ENCODE measurements at places on chromosomes 11 and 22.
A peak's percentile ranks its signal among the peaks of the same experiment; 100 is the strongest.

- no peak for DNase-seq
Measured at GRCh38 chr22:48310289-48310688, 1517.4 kb downstream of the BRD1 start.

DNA sequence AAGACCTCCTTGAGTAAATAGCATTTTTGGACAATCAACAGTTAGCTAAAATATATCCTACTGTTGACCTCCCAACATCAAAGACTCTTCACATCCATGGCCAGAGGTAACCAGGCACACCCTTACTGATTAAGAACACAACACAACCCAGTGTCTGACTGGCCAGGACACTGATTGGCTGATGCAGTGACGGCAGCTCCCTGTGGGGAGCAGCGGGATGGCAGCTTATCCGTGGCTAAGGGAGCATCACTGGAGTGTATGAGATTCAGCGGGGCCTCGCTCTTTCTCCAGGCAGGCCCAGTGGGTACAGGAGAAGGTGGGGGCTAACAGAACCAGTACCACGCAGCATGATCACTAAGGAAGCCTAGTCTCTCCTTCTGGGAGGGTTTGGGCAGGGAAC is 10.3 kb upstream of the IL2RB start:
- no peak for DNase-seq

GRCh38 chr22:44331881-44332714 is 19.3 kb upstream of the SHISAL1 start:
- no peak for DNase-seq

GRCh38 chr11:535210-535518 is 212 bp downstream of the HRAS start:
- DNase-seq = no peak

GRCh38 chr11:65537620-65538231 is 12.8 kb downstream of the SCYL1 start:
- DNase-seq = no peak

GRCh38 chr11:92376146-92376599 is 151.6 kb downstream of the FAT3 start:
- peak; percentile 84 for DNase-seq

DNA sequence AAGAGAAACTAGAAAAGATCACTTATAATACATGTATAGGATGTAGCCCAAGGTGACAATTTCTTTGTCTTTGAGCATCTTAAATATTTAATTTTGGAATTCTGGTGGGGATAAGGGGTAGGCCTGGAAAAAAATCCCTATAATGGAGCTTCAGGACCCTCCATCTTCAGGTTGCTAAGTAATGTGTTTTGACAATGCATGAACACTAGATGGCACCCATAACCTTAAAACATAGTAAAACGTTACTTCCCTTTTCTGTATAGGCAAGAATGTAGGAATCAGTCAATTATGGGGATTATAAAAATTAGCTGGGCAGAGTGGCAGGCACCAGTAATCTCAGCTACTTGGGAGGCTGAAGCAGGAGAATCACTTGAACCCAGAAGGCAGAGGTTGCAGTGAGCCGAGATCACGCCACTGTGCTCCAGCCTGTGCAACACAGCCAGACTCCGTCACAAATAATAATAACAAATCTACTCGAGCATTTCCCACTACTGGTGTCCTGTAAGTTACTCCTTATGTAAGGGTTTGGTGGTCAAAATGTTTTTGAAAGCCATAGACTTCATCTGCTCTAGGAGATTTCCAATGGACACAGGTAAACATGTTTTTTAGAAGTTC is 541.9 kb upstream of the CCDC90B start:
- peak; percentile 69 for DNase-seq

DNA sequence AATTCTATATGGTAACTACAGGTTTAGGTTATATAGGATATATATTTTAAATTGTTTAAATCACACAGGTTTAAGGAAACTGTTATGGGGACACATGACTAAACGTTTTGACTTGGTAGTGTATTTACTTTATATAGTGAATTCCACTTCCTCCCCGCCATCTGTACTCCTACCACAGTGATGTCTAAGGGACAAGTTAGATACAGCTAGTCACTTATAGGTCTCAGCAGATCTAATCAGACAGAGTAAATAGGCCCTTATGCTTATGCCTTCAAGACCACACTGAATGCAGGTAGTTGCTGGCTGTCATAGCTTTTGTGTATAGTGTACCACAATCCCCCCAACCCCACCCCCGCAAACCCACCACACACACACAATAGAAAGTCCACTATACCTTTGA is 8.2 kb downstream of the SESN3 start:
- no peak for DNase-seq

- DNase-seq = peak; percentile 20
Measured at GRCh38 chr11:109604481-109605400, 182.8 kb downstream of the C11orf87 start.

DNA sequence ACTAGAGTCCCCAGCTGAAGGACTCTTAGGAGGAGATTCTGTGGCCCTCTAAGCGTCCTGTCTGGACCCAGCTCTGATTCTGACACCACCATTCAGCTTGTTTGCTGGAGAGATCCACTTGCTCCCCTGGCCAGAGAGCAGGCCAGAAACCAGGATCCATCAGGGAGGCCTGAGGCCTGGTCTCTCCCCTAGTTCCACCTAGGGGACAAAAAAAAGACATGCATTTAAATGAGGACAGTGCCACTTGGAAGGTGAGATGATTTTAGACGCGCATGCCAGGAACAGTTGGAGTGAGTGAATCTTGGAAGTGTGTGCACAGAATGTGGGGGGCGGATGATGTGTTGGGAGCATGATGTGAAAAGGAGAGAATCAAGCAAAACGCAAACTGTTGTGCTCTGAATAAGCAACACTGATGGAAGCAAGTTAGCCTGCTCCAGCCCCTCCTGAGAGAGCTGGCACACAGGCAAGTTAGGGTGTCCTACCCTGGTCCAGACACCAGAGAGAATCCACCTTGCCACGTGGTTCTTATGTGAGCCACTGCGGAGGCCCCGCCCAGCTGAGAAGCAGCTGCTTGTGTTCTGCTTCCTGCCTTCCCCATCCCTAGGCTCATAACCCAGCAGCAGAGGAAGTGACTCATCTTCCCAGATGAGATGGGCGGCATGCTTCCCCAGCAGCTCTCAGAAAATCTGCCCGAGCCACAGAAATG is 8.0 kb upstream of the SLCO2B1 start:
- peak; percentile 97 for DNase-seq
